H1 (cell line): ENCODE measurements at places on chromosomes 12 and 14.

- DNase-seq, result no peak
Observed at GRCh38 chr12:46369474-46370379, 2.8 kb downstream of the SLC38A2 start.

- no peak for DNase-seq
Observed at GRCh38 chr12:100077367-100077766, 65.3 kb downstream of the BLTP3B start.

DNA sequence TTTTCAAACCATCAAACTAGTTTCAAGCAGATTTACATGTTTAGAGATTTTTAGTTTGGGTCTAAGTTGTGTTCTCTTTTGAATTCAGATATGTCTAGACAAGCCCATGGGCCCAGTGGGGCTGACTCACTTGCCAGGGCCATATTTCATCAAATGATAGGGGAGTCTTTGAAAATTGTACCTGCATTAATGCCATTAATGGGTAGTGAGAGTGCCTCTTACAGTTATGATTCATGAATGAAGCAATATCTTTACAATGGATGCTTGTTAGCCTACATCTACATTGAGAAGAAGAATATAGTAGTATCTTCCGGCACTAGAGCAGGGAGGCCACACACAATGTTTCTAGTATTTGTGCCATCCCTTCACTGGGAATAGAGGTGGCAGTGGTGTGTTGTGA, 174.2 kb upstream of the E2F7 start:
- no peak for DNase-seq

GRCh38 chr12:13573698-13574321, 377.3 kb downstream of the EMP1 start:
- no peak for DNase-seq

- DNase-seq, result no peak
Observed at GRCh38 chr14:102749393-102750305, 27.6 kb upstream of the TRAF3 start.

GRCh38 chr12:117470804-117471203, 109.4 kb upstream of the NOS1 start:
- DNase-seq, result no peak

GRCh38 chr14:92760524-92760805, 12.0 kb upstream of the LGMN start:
- no peak for DNase-seq

DNA sequence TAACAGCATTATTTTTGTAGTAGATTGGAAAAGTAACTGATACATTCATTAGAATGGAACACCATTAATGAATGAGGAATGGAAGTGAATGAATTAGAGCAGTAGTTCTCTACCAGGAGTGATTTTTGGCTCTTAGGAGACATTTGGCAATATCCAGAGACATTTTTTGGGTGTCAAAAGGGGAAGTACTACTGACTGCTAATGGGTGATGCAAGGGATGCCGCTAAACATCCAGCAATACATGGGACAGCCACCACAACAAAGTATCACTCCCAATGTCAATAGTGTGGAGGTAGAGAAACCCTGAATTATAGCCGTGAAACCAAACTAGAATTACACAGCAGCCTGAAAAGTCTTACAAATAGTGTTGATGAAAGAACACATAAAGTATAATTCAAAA, 1.5 kb downstream of the CHURC1 start:
- no peak for DNase-seq

- DNase-seq, result no peak
Observed at GRCh38 chr14:101591582-101591981, 30.3 kb downstream of the DIO3 start.

DNA sequence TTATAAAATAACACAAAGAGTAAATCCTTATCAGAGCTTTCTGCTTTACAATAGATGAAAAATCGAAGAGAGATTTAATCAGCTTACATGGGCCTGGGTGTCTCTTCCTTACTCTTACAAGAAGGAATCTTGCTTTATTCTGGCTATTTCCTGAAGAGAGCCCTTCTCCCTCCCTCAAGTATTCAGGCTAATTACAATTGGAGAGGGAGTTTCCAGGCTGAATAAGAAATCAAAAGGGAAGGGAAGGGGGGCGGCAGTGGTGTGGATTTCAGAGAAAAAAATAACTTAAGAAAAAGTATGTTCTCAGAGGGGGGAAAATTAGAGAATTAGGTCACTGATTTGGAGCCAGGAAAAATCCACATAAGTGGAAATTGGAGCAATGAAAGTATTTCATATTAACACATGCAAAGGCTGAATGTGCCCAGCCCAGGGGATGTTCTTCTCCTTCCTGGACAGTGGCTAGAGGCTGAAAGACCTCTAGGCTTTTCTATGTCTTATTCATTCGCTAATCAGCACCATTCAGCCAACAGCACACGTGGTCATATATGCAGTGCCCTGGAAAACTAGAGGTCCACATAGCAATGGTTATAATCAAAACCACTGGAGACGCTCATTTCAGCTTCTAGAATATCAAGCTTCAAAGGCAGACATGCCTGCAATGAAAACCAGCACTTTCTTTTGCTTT, 158.9 kb upstream of the BTG1 start:
- DNase-seq, result no peak

DNA sequence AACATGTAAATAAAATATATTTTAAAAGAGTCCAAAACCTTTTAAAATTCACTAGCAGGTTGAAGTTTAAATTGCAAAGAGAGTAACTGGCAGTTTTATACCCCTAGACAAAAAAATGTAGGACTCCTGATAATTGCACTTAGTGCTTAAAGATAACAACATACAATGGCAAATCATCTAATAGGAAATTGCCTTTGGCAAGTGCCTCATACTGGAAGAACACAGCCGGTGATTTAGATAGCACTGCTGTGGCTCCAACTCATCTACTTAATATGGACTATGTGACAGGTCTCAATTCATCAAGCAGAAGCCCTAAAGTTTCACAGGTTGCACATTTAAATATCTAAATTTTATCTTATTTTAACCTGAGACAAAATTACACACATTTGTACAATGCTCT, 13.4 kb downstream of the C12orf50 start:
- no peak for DNase-seq

- no peak for DNase-seq
Observed at GRCh38 chr14:20035449-20035848, 389 bp downstream of the OR4K13 start.

GRCh38 chr14:38290601-38291188, 34.8 kb upstream of the CLEC14A start:
- no peak for DNase-seq
